Foreskin fibroblast (primary cell): ENCODE measurements at places on chromosomes 2 and 18.
A peak's percentile ranks its signal among the peaks of the same experiment; 100 is the strongest.

DNA sequence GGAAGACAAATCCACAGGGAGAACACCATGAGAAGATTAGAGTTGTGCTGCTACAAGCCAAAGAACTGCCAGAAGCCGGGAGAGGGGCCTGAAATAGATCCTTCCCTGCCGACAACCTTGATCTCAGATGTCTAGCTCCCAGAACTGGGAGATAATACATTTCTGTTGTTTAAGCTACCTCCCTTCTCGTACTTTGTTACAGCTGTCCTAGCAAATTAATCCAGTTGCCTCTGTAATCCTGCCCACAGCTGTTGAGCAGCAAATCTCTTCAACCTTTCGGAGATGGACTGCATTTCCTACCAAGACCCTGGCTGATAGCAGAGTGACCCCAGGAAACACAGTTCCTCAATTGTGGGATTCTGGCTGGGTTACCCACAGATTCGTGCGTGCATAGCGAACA lies 2.6 kb upstream of the TBC1D8 start:
- no peak for DNase-seq

DNA sequence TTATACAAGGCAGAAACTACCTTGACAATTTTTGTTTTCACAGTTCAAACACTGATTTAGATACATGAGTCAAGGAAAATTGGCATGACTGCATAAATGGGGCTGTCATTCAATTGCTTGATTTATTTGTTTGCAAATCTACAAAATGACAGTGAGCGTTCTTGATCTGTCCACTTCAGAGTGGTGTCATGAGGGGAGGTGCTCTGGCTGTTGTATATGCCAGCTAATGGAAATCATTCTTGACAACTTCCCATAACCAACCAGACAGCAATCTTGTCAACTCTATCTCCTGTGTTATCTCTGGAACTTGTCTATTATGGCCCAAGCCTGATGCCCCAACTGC lies 120.6 kb upstream of the UGP2 start:
- no peak for DNase-seq

DNA sequence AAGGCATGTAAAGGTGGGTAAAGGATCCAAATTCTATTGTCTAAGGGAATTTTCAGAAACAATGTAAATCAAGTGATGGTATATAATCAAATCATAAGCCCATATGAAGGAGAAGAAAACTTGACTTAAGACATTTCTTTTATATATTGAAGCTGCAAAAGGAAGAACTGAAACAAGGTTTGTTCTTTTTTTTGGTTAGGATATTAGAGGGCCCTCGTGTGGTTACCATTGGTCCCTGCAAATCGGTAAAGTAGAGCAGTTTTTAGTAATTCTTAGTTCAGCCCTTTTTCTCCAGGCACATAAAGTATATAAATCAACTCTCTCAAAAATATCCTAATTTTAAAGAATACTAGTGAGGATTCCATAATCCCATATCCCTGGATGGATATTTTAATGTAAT lies 105.6 kb upstream of the STK17B start:
- DNase-seq, result peak; percentile 68

DNA sequence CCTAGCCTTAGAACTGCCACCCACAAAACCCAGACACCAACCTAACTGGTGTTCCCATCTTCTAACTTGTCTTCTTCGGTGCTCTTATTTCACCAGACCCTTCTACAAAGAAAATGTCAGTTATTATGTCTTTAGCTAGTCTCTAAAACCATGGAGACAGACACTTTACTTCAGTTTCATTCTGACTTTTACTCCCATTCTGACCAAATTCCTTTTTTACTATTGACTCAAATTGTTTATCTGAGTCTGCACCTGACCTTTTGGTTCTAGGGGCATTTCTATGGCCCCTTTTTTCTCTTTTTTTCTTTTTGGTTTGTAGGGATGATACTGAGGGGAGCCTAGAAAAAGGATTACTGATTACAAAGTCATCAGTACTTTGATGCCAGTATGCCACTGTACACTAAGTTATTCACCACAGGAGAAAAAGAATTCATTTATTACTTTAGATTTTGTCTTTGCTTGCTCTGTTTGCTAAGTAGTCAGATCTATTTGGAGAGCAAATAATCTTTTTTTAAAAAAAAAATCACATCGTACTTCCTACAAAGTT lies 6.8 kb upstream of the SLC1A4 start:
- DNase-seq, result no peak

- DNase-seq, result no peak
Measured at GRCh38 chr2:24853996-24854395, 60.8 kb downstream of the CENPO start.

- peak; percentile 34 for DNase-seq
Measured at GRCh38 chr18:46253498-46253897, 149.3 kb downstream of the HAUS1 start.

DNA sequence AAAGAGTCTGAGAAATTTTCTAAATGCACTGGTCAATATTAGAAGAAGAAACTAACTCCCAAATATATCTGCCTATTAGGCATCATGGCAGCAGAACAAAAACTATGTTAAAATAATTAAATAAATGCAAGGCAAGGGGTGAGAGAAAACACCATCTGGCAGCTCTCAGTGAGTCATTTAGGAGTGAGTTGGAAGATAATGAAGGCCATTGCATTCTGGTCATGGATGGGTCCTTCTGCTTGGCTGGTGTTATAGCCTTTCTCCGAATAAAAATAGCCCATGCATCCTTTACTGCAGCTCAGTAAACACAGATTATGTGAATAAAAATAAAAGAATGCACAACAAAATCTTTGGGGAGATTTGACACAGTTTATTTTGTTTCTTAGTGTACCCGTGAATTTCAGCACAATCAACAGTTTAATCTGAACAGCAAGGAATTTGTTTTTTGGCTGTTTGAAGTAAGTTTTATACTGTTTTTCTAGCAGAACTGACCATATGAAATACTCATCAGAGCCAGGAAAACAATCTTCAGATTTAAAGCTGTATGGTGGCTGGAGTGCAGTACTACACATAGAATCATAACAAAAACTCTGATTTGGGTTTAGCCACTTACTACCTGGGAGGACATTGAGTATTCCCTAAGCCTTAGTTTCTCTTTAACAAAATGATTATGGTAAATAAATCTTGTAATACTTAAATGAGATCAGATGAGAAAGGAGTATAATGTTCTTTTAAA lies 225.1 kb upstream of the ITGA4 start:
- peak; percentile 57 for DNase-seq

GRCh38 chr2:105885456-105885855 lies 140.7 kb downstream of the NCK2 start:
- no peak for DNase-seq

DNA sequence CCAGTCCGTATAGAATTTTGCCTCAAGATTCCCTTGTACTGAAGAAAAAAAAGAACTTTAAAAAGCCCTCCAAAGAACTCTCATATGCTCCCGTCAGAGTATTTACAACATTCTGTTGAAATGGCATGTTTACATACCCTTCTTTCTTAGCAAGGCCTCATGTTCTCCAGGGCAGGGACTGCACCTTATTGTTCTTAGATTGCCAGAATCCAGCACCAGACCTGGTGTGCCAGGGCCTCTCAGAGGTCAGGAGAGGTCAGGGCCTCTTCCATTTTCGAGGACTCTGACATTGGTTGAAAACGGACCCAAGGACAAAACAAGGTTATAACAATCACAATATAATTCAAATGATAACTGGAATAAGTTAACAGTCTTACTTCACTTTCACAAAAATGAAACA lies 78.2 kb downstream of the TNP1 start:
- DNase-seq, result no peak

GRCh38 chr2:109225170-109225782 lies 96.3 kb downstream of the SH3RF3 start:
- no peak for DNase-seq

DNA sequence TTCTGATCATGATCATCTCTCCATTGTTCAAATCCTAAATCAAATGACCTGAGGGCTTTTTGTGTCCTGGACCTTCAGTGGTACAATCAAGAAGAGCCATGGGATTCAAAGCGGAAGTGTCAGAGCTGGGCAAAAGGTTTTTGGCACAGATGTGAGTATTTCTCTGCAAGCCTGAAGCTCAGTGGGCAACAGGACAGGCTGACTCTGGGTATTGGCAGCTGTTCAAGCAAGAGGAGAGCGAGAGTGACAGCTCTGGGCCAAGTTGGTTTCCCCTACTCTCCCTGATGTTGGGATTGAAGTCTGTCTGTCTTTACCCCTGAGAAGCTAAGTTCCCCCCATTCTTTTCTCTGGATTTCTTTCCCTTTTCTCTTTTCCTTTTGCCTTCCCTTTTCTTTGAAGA lies 33.3 kb downstream of the DSEL start:
- no peak for DNase-seq

DNA sequence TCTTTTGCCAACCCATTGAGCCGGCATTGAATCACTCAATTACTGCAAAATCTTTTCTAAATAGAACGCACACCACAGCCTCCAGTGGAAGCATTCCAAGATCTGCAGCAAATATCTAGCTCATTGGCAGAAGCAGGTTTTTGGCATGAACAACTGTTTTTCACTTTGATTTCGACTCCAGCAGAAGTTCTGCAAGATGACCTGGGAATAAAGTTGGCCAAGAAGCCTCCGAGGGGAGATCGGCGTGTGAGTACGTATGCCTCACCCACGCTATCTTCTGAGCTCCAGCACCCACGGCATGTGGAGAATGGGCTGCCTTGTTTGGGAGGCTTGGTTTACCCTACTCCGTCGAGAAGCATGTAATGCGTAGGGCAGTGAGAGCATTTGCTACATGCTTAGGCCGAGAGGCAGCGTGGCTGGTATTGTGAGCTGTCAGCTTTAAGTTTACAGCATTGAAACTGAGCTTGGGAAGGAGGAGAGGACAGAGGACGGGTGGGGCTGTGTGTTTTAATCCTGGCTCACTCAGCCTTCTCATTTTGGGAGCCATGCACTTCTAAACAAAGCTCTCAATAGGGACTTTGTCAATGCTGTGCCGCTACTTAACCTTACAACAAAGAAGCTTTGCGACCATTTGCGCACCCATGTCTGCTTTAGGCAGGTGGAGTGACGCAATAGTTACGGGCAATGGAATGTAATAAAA lies 10.5 kb downstream of the PCARE start:
- DNase-seq, result peak; percentile 76

DNA sequence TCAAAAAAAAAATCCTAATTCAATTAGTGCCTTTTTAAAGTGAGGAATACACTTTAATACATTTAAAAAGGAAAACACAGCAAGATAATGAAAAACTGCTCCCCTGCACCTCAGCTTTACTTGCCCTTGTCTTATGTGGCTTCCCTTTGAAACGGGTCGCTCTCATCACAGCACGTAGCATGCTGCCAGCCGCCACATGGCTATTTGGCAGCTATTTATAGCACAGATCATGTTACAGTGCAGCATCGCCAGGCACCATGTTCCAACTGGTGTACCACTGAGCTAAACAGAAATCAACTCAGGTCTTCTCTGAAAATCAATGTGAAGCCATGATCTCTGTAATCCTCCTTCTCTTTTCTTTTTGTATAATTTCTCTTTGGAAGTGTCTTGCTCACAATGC lies 65.1 kb downstream of the TMEM182 start:
- no peak for DNase-seq

GRCh38 chr2:68193787-68194372 lies 36.2 kb downstream of the PNO1 start:
- peak; percentile 82 for DNase-seq

DNA sequence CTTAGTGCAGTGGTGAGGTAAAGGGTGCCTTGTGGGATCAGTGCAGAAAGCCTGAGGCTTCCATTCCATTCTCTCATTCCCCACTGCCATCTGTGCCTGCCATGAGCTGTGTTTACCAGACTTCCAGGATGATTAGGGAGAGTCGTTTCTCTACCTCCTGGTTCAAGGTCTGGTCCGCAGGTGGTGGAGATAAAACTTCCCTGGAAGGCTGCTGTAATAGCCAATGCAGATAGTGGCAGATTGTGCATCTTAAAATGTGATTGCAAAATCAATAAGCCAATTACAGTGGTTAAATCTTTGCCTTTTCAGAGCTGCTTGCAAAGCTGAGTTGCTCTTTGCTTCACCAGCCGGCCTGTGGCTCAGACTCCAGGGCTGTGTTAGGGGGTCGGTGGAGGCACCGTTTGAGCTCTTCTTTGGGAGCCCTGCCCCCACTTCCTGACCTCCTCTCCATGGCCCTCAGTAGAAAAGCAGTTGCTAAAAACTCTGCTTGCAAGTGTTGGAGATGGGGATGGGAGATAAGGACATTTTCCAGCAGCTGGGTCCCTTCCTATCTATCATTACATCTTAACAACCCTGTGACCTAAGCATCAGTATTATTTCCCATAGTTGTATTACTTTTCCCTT lies 95.2 kb upstream of the HS6ST1 start:
- no peak for DNase-seq

- no peak for DNase-seq
Measured at GRCh38 chr18:2180586-2180985, 390.7 kb downstream of the METTL4 start.

GRCh38 chr2:20689428-20690264 lies 22.7 kb downstream of the GDF7 start:
- DNase-seq, result no peak

DNA sequence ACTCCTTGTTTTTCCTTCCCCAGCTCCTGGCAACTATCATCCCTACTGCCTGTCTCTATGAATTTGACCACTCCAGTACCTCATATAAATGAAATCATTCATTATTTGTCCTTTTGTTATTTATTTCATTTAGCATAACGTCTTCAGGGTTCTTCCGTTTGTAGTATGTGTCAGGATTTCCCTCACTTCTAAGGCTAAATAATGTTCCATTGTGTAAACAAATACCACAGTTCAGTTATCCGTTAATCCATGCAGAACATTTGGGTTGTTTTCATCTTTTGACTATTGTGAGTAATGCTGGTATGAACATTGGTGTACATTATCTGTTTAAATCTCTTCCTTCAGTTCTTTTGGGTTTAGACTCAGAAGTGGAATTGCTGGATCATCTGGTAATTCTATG lies 18.8 kb downstream of the DYNC2LI1 start:
- no peak for DNase-seq

DNA sequence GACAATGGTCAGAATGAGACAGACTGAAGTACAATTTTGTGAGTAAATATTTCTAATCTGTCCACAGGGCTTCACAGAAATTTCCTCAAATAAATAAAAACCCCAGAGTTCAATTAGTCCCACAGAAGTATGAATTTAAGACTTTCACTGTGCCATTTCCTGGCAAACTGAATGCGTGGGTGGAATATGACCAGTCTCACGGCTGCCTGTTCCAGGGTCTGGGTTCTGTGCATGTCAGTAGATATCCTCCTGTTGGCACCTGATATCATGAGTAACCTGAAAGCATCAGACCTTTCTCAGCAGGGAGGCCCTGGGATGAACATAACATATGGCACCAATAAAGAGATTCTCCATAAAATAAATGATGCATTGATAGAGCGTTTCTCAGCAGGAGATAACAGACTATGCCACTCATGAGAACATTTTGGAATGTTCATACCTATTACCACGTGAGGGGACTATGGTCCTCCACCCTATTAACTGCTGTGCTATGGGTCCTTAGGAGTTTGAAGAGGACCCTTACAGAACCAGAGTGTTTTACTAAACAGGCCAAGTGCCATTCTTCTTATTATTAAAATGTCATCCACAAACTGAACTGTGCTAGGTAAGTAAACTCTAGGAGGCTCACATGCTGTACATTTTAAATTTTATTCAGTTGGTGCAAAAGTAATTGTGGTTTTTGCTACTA lies 10.6 kb upstream of the MALL start:
- no peak for DNase-seq
